ENCODE measurements at places on chromosomes 1 and 21.
A peak's percentile ranks its signal among the peaks of the same experiment; 100 is the strongest.

DNA sequence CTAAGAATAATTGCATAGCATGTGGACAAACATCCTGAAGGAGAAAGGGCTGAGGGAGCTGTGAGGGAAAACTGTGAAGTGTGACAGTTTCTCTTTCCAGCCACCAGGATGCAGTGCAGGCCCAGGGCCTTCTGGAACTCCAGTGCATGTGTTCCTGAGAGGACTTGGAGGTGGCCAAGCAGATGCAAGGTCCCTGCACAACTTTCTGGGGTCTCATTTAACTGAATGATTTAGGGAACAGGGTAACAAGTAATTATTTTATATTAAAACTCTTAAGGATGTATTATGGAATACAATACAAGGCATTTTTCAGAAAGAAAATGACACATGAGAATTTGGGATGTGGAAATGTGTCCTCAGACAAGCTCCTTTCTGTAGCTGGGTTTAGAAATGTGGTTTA lies 61.2 kb upstream of the MCOLN3 start:
- DNase-seq: no peak

GRCh38 chr1:10751160-10751559 lies 45.3 kb downstream of the CASZ1 start:
- no peak for DNase-seq

DNA sequence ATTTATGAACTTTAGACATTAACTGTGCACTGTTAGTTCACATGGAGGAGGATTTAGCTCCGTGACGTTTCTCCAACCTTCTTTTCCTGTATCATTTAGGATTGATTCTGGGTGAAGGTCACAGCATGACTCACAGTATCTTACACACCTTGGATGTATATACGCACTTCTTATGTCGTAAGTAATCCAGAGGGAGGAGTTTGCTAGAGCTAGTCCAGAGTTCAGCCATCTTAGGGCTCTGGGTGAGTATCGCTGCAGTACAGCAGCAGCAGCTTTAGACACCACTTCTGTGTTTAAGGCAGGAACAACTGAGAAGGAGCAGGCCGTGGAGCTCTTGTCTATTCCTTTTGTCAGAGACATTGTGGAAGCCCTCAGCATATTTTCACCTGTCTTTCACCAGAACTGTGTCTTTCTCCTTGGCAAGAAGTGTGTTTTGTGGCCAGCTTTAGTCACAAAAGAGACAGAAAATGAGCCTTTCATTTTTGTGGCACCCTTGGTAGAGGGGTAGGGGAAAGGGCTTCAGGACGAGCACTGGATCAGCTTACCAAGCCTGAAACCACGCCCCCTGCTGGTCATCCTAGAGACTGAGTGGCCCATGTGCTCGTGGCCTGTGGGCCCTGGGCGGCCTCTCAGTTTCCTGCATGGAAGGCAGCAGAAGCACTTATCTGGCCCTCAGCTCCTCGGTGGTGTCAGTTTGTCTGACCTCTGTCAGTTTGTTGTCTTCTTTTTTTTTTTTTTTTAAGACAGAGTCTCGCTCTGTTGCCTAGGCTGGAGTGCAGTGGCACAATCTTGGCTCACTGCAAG lies 64.0 kb downstream of the ADARB1 start:
- peak; percentile 41 for DNase-seq

DNA sequence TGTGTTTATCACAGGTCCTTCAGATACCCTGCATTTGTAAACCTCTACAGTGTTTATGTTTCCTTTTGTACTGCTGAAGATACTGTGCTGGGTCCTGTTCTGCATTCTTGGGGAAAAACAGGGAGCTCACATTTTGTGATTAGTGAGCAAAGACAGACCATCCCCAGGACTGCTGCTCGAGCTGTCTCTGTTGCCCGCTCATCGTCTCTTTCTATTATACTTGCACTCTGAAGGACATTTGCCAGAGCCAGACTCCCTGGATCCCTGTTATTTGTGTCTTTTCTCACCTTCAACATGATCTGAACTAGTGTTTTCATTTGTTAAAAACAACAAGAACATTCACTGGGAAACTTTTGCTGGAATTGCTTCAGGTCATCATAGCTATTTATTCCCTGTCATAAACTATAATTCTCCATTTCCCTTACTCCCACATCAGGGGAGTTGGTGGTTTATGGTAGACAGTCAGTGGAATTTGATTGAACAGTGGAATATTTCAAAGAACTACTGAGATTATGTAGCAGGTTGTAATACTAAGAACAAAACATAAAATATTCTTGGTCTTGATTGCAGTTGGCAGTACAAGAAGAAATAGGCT lies 53.0 kb downstream of the PRRX1 start:
- DNase-seq: no peak

DNA sequence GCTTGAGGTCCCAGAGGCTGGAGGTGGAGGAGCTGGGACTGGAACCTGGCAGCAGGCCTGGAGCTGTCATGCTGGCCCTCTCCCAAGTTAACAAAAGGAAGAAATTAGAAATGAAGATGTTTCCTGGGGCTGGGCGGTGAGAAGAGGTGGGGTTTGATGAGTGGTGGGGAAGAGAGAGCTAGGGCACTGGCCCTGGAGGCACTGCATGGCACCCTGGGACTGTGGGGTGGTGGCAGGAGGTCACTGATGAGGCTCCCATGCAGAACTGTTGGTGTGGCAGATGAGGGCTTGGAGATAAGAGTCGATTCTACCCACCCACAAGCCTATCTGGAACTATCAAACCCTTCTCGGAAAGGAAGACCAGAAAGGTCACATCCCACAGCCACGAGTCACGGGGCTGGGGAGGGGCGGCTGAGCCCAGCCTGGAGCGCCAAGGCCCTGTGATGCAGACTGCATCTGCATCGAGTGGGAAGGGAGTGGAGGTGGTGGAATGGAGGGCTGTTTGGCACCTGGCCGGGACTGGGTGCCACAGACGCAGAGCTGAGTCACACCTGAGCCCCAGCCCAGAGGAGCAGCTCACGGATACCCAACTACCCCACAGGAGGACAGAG lies 29.4 kb downstream of the MRPL37 start:
- no peak for DNase-seq

GRCh38 chr1:240691501-240691900 lies 79.5 kb upstream of the GREM2 start:
- no peak for DNase-seq

DNA sequence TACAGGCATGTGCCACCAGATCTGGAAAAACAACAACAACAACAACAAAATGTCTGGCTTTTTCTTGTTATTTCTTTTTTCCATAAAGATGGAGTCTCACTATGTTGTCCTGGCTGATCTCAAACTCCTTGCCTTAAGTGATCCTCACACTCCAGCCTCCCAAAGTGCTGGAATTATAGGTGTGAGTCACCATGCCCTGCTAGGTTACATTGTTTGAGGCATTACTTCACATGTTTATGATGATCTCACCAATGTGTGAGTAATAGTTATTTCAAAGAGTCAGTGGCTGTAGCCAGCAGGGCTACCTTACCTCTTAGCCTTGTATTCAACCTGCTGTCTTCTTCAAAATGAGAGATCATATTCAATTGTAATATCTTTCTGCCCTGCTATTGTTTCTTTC lies 445.7 kb downstream of the AMY1C start:
- DNase-seq: no peak

DNA sequence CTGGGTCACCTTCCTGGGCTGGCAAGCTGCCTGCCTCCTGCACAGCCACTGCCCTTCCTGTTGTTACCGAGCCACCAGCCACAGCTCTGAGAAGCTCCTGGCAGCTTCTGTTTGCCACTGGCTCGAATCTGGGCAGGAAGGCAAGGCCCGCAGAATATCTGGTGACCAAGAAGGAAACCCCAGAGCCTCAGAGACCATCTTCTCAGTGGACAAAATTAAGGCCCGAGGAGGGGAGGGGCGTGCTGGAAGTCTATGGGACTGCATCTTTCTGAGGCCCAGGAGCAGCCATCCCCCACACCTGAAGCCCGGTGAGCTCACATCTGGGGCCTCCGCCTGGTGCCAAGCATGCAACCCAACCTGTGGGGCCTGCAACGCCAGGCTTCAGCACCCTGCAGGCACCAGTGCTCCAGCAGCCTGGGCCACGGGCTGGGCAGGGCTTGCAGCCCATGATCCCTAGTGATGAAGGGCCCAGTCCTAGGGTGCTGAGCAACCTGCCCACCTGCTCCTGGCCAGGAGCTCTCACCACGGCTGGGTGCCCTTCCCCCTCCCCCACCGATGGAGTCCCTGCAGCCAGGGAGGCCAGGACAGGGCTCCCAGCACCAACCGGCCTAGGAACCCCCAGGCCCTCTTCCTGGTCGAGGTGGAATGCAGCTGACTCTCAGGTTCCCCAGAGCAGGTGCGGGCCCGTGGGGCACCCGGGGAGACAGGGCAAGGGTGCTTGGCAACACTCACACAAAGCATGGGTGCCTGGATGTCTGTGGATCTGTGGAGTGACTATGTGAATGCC lies 879 bp downstream of the CPTP start:
- DNase-seq: no peak

- no peak for DNase-seq
Observed at GRCh38 chr1:101144671-101145448, 92.0 kb upstream of the S1PR1 start.

DNA sequence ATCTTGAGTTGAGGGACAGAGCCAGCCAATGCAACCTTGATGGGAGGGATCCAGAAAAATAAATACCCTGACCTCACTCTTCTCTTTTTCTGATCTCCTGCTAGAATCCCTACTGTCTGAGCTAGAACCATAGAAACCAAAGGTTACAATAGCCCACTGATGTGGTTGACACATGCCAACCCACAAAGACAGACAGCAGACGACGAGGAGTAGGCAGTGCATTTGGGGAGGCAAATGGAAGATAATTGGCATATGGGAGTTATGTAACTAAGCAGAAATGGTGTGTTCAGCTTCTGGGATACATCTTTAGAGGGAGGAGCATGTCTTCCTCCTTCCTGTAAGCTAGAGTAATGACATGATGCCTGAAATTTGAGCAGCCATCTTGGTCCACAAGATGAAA lies 171.7 kb upstream of the FGGY start:
- DNase-seq: no peak

GRCh38 chr1:96515430-96515829 lies 206.2 kb upstream of the PTBP2 start:
- DNase-seq: no peak

DNA sequence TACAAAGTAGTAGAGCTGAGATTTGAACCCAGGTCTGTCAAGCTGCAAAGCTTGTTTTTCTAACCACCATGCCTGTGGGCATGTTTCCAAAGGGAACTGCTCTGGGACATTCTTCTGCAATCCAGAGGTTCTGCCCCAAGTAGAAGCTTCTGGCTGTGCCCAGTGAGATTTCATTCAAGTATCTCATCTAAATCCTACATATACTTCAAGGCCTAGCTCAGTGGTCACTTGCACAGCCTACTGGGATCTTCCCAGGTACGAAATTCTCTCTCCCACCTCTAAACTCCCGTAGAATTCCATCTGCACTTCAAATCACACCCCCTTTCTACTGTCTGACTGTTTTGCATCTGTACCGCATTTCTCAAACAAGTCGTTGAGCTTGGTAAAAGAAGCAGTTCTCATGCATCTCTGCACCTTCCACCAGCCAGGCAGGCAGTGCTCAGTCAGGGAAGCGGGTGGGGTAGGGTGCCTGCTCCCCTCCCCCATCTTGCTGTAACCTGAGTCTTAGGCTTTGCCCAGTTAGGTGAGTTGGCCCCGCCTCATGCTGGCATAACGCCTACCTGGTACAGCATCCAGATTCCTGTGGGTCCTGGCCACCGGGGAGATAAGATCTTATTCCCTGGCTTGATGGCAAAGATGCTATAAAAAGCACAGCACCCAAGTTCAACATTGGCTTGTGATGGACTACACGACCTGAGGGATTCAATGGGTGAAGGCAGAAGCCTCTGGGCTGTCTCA lies 13.5 kb downstream of the SLC9A1 start:
- DNase-seq: no peak

- no peak for DNase-seq
Observed at GRCh38 chr1:38153778-38154470, 107.3 kb upstream of the POU3F1 start.

GRCh38 chr1:1987142-1987510 lies 16.5 kb downstream of the CFAP74 start:
- no peak for DNase-seq

DNA sequence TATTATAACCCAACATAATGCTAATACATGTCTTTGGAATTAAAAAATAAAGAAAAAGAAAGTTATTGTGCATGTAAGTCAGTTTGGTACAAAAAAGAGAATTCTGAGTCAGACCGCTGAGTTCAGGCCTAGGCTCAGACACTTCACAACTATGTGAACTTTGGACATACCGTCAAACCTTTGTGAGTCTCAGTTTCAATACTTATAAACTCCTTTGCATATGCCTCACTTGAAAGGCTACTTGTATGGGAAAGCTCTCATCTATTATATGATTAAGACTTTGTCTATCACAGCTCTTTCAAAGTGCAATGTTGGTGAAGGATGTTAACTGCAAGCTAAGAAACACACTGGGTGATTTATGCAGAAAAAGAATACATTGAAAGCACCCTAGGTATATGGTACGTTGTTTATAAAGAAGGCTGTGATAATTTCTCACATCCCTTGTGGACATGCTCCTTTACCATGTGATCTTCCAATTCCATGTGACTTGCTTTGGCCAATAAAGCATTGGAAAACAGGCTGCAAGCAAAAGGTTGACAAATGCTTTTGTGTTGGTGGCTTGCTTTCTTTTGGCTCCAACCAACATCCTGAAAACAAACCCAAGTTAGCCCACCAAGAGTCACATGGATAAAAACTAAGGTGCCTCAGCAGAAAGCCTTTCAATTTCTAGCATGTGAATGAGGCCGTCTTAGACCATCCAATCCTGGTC lies 49.6 kb downstream of the INTS7 start:
- peak; percentile 13 for DNase-seq

DNA sequence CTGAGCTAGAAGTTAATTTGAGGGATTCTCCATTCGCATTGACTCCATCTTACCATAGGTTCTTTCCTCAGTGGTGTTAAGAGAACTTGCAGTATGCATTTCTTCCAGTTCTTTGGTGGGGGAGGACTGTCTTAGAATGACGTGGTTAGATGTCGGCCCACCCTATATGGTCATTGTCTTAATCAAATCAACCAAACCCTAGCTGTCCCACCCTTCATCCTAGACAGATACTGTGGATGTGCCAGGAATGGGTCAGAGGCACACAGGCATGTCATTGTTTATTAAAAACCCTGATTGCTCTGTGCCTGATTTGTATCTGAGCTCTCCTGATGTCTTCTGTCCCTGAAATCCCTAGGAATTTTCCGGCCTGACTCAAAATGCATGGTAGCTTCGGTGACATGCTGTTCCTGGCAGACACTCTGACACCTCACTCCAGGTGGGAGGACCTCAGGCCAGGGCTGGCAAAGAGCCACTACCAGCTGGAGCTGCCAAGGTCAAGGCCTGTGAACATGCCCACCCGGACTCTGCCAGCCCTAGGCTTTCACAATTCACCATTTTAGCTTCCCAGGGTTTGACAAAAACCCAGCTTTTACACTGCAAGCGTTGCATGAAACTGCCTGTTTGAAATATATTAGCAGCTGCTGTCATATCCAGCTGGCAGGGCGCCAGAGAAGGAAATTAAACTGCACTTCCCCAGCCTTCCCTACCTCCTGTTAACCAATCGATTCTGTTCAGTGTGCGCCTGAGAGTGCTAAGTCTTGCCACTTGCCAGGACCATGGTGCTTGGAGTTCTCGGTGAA lies 134.0 kb downstream of the FAM78B start:
- no peak for DNase-seq

DNA sequence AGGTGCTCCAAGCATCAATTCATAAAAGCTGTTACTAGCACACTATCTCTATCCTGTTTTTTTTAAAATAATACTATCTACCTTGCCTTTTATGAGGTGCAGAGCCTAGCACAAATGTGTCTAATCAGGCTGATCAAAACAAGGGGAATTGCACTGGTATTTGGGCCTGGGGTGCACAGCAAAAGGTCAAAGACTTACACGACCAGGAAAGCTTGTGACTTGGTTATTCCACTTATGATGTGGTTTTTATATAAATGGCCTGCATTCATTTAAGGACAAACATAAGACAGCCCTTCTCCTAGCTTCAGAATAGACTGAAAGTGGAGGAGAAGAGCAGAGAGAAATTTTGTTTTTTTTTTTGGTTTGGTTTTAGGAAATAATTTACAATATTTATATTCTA lies 98.4 kb upstream of the SGIP1 start:
- DNase-seq: no peak
